ENCODE measurements at places on chromosomes 1 and 21. TPM values are rescaled to one million over a fixed set of nuclear protein-coding genes. Genes with fewer than 3 reads are reported as not detected.

GRCh38 chr1:14597343-14598006, 1.0 kb upstream of the KAZN start:
- DNase-seq, result no peak

DNA sequence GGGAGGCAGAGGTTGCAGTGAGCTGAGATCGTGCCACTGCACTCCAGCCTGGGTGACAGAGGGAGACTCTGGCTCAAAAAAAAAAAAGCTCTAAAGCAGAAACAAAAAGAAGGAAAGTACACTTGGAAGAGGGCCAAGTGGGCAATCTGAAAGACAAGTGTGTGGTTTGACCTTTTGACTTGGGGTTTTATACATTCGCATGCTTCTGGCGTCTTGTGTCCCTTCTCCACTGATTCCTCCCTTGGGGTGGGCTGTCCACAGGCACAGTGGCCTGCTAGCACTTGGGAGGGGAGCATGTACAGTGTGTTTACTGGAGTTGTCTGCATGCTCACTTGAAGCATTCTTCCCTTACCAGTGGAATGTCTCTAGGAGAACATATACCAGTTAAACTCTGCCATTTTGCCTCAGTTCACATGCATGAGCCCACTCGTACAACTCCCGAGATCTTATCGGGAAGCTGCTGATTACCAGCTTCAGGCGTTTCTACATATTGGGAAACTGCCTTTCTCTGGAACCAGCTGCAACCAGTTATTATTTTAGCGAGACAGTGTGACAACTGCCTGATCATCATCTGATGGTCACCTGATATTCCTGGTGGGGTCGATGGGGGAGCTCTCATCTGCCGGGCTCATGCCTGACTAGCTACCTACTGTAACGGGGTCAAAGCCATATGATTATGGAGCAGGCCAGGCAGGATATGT, 113.5 kb upstream of the ZNF678 start:
- DNase-seq, result no peak

GRCh38 chr1:46558966-46559365, 7.5 kb upstream of the KNCN start:
- DNase-seq, result no peak

GRCh38 chr21:16192902-16193301, 463.1 kb downstream of the USP25 start:
- DNase-seq, result no peak

The SCYL3 gene
- total RNA-seq, result 7.3 TPM

GRCh38 chr1:29052100-29052499, 71.6 kb downstream of the TMEM200B start:
- DNase-seq, result no peak

GRCh38 chr1:202553560-202554038, 156.7 kb downstream of the SYT2 start:
- DNase-seq, result no peak

The IL19 gene
- not detected for total RNA-seq

The LIN28A gene
- total RNA-seq, result not detected

DNA sequence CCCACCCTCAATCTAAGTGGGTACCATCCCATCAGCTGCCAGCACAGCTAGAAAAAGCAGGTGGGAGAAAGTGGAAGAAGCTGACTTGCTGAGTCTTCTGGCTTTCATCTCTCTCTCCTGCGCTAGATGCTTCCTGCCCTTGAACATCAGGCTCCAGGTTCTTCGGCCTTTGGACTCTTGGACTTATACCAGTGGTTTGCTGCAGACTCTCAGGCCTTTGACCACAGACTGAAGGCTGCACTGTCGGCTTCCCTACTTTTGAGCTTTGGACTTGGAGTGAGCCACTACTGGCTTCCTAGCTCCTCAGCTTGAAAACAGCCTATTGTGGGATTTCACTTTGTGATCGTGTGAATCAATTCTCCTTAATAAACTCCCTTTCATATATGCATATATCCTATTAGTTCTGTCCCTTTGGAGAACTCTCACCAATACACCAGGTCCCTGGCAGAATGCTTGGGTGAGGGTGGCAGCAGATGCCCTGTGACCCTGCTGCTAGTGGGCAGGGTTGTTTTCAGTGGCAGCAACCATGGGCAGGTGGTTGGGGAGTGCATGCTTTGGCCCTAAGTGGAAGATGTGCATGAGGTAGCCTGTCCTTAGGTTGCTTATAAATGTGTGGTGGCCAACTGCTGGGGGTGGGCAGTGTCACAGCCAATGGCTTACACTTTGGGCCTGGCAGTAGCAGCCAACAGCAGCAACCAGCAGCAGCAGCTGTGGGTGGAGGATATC, 10.8 kb upstream of the ADAM30 start:
- DNase-seq, result no peak

DNA sequence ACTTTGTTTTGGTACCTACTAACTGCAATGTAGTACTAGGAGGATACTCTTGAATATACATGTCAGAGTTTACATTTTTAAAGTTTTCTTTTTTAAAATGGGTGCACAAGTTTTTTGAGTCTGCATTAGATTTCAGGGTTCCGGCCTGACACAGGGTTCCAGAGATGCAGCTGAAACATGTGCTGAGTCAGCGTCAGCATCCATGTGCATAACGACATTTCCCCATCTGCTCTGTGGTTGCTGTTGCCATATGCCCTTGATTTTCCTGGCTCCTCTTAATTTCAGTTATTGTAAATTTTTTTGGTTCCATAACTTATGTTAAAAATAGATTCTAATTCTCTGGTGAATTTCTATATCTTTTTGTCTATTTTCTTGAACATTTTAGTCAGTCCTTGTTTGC, 12.3 kb upstream of the METTL13 start:
- DNase-seq, result no peak

DNA sequence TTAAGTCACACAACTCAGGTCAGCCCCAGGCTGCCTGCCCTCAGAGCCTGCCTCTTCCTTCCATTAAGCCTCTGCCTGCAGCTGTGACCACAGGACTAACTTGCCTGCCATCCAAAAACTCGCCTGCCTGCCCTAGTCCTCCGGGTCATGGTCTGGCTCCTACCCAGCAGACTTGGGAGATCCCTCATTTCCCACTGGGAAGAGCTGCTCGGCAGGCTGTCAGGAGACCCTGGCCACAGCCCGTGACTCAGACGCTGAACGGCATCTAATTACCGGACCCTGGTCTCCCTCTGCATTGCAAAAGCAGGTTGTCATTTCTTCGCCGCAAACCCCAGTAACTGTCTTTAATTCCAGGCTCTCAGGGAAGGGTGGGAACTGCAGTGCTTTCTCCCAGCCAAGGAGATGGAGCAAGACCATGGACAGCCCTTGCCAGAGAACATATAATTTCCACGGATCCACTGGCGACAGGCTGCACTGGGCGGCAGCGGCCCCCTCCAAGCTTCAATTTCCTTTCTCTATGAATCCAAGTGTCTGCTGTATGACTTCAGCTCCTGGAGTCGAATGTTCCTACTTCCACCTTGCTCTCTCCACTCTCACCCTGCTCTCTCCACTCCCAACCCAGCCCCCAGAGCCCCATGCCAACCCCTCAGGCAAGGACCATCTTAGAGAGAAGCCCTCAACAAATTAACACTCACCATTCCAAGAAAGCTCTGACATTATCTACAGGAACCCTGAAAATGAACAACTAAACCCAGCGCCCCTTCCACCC, 20.4 kb downstream of the OLFML2B start:
- peak; percentile 88 for DNase-seq
